Effector memory CD4-positive, alpha-beta T cell (primary cell): ENCODE measurements at places on chromosomes 7 and 10.

GRCh38 chr10:54985732-54986131, 184.7 kb upstream of the PCDH15 start:
- DNase-seq, result no peak

DNA sequence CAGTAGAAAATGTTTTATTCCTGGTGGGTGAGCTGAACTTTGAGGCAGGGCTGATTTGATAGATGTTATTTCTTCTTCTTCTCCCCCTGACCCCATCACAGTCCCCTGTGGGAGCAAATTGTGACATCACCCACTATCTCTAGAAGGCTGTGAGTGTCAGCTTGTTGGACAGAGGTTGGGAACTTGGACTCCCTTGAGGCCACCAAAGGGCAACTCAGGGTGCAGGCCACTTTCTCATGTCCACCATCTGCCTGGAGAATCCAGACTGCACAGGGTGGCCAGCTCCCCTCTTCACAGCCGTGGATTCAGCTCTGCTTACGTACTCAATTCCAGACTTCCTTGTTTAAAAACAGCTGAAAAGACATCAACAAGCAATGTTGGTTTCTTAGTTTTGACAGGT, 103.0 kb downstream of the LRRC18 start:
- no peak for DNase-seq

- DNase-seq, result peak; percentile 100
Observed at GRCh38 chr7:100538654-100539435, at the start of gene AGFG2. TSS of gene AGFG2 (plus strand) at chr7:100539203. CDS start at chr7:100539347, 144 bp downstream.

DNA sequence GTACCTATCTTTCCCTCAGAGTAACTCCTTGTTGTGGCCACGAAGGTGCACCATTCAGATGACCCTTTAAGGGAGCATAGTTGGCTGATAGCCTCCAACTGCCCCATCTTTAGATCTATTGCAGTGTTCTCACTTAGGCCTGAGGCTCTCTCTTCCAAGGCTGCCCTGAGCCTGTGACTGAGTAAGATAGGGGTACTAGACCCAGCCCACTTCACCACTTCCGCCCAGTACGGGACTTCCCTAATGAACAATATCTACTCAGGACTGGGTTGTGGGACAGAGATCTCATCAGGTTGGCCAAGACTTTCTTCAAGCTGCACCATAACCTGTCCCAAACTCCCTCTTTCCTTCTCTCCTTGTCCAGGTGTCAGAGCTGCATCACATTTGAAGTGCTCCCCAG, 5.7 kb upstream of the GNAI1 start:
- no peak for DNase-seq

DNA sequence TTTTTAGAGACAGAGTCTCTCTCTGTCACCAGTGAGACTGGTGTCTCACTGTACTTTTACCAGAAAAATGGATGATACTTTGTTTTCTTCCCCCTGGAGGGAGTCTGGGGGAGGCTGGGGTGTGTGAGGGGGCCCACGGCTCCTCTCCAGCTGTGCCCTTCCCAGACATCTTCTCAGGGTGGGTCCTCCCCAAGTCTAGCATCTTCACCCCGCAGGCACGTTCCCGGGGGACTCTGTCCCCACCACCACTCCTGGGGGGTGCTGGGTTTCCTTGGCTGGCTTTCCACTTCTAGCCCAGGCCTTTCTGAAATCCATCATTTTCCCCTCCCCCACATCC, 61.8 kb upstream of the MKRN1 start:
- no peak for DNase-seq

- no peak for DNase-seq
Observed at GRCh38 chr7:135991322-135991721, 14.2 kb upstream of the MTPN start.

- no peak for DNase-seq
Observed at GRCh38 chr10:103765168-103765567, 90.2 kb downstream of the SH3PXD2A start.

DNA sequence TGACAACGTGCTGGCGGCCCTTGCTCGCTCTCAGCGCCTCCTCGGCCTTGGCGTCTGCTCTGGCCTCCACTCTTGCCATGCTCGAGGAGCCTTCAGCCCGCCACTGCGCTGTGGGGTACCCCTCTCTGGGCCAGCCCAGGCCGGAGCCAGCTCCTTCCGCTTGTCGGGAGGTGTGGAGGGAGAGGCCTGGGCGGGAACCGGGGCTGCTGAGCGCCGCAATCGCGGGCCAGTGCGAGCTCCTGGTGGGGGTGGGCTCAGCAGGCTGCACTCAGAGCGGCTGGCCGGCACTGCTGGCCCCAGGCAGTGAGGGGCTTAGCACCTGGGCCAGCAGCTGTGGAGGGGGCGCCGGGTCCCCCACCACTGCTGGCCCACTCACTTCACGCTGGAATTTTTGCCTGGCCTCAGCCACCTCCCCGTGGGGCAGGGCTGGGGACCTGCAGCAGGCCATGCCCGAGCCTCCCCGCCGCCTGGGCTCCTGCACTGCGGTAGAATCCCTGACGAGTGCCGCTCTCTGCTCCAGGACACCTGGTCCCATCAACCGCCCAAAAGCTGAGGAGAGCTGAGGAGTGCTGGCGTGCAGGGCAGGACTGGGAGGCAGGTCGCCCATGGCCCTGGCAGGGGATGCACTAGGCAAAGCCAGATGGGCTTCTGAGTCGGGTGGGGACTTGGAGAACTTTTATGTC, 372.2 kb upstream of the NRG3 start:
- no peak for DNase-seq

- DNase-seq, result no peak
Observed at GRCh38 chr7:148390381-148390780, 200.2 kb upstream of the C7orf33 start.

- DNase-seq, result no peak
Observed at GRCh38 chr10:49781247-49781646, 19.1 kb upstream of the OGDHL start.

DNA sequence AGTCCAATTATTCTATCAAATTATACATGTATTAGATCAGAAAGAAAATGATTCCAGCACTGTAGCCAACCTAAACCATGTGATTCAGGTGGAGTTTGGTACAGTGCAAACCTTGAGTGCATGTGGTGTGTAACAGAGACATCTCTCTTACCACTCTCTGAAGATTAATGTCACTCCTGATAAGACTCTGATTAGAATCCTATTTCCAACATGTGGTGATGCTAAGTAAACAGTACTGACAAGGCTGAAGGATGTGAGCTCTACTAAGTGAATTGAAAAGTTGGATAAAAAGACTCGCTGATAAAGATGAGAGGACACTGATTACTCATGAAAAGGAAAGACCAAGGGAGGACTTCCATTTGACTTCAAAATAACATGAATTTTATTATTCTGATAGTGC, 232.0 kb downstream of the SDK1 start:
- no peak for DNase-seq

DNA sequence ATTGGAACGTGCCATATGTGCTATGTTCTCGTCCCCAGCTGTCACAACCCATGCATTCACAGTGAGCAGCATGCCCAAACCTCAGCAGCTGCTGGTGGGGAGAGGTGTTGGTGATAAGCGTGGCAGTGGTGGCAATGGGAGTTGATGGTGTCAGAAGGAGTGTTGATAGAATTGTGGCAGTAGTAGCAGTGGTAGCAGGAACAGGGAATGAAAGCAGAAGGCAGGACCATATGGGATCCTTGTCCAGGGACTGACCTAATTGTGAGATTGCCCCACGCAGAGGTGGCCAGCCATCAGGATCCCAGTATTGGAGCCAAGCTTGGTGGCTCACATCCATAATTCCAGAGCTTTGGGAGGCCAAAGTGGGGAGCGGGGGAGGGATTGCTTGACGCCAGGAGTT, 276.3 kb downstream of the GALNT17 start:
- DNase-seq, result no peak

DNA sequence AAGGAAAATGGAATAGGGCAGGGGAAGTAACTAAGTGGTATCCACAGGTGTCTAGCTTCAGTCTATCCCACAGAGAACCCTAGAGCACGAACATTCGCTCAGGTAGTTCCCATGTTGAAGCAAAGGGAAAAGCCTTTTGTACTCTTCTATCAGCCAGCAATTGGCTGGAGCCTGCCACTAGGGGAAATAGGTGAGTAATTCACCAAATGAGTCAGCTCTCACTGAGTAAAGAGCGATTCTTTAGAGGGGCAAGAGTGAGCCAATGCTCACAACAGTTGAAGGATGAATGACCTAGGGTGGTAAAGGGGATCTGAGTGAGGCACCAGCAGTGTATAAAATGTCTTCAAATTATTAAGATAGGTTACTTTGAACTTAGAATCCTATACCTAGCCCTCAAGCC, 94.1 kb upstream of the ZNF800 start:
- DNase-seq, result no peak

DNA sequence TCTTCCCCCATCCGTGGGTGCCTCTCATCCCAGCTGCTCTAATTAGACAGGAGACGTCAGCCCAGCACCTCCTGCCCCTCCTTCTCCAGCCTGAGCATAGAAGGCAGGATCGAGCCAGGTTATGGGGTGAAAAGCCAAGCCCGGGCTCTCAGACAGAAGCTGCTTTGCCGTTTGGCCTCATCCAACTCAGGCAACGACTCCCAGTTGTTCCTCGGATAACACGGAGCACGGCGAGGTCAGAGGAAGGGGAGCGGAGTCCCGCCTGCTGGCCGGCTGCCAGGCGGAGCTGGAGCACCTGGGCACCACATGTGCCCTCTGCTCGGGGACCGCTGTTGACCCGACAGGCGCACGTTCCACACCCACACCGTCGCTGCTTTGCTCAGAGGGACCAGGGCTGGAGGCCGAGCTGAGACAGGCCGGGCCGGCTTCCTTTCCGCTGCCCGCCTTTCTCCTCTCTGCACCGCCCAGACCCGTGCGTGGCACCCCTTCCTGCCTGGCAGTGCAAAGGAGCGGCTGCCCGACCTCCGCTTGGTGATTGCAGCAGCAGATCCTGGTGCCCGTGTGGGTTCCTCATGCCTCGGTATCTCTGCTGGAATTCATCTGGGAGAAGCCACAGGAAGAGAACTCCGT, 21.6 kb upstream of the UNCX start:
- no peak for DNase-seq

GRCh38 chr10:96368971-96369370, 10.2 kb upstream of the OPALIN start:
- DNase-seq, result no peak

GRCh38 chr7:127290801-127291361, 38.1 kb upstream of the GRM8 start:
- no peak for DNase-seq

GRCh38 chr10:11224792-11225416, 207.2 kb downstream of the CELF2 start:
- no peak for DNase-seq

DNA sequence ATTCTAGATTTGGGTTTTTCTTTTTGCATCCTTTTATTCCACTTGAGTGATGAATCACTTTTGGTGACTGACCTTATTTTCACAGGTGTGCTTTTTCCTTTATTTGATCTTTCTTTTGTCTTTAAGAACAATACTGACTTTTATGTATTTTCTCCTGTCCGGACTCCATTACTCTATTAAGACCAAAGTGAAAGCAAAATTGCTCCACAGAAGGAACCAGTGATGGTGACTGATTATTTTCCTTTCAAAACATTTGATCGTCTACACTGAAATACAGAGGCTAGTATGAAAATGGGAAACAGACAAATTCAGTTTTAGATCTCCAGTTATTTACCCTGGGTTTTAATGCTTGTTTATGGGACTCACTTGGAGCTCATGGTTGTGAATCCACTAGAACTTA, 15.5 kb downstream of the EXOC4 start:
- no peak for DNase-seq

- DNase-seq, result no peak
Observed at GRCh38 chr10:101291331-101292193, 62.3 kb upstream of the LBX1 start.

DNA sequence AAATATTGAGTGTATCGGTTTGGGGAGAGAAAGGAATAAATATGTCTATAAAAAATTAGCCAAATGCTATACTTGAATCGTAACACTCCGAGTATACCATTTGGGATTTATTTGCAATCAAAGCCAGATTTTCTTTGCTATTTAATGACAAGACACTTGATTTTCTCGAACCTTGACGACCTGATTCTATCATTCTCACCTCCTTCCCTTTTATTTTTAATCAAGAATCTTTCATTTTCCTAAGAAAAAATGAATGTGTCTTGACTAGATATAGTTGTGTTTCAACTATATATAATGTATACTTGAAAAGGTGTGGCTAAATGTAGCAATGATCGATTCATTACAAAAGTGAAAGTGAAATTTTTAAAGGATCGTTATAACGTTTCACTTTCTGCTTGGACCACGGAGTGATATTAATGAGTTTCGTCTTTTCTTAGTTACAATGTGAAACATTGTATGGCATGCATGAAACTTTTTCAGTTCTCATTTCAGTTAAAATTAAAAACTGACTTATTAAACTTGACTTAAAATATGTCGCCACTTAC, 562 bp downstream of the NUB1 start:
- DNase-seq, result no peak

DNA sequence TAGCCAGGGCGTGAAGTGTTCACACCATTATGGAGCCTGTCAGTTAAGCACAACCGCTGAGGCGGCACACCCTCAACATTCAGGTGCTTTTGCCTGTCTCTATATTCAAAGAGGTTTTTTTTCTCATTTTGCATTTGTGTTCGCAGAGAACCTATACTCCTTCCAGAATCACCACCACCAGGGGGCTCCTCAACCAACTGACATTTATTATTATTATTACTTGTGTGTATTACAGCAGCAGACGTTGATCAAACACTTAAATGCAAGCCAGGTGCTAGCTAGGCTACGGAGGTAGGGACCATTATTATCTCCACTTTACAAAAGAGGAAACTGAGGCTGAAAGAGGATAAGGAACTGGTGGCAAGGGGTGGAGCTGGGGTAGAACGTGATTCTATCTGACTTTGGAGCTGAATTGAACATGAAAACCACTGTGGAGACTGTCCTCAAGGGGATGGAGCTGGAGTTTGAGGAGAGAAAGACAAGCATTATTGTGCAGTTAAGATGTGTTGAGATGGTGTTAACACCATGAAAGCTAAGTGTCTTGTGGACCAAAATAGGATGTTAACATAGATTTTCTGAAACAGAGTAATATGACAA, 133.8 kb upstream of the PLXNA4 start:
- peak; percentile 3 for DNase-seq

DNA sequence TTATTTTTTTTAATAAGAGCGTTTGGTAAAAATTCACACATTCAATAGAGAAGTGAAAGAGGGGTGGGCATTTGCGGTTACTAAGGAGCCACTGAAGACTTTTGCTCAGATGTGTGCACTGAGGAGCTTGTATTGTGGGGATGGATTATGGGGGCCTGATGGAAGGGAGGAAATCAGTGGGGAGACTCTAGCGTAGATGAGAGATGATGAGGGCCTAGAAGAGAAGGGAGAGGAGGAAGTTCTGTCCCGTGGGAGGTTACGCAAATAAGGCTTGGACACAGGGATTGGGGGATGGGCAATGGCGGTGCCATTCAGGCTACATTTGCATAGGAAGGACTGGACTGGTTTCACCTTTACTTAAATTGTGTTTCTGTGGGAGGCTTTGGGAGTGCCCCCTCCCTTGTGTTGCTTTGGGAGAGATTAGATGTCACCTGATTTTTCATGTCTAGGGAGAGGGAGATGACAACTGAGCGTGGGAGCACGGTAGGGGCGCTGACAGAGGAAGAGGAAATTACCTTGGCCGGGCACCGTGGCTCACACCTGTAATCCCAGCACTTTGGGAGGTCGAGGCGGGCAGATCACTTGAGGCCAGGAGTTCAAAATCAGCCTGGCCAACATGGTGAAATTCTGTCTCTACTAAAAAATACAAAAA, 2.2 kb upstream of the HIP1 start:
- no peak for DNase-seq
